ENCODE measurements at places on chromosomes 16 and 17. TPM values are rescaled to one million over a fixed set of nuclear protein-coding genes. Genes with fewer than 3 reads are reported as not detected.

NLK gene
- 12.3 TPM for total RNA-seq

DNA sequence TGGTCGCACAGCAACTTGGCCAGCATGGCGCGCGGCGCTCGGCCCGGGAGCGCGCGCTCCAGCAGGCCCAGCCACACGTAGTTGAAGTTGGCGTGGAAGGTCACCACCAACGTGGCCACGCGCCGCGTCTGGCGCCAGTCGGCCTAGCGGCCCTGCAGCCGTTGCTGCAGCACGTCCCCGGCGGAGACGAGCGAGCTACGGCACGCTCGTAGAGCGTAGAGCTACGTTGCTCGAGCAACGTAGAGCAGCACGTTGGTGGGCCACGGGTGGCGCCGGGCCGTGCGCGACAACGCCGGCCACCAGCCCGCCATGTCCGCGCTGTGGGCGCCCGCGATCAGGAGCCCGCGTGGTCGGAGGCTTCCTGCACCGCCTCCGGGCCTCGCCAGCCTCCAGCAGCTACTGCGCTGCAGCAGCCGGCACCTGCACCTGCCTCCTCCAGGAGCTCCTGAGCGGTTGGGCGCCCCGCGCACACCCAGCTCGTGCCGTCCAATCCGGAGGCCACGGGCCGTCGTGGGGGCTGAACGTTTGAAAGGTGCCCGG, 13.4 kb upstream of the SULT1A1 start:
- no peaks in the 10 kb centered on the region for H3K27me3 ChIP-seq
- H3K4me3 ChIP-seq: peak overlapping the region; percentile 38
- H3K4me1 ChIP-seq: peaks cover 2% of the 10 kb centered on the region
- H3K36me3 ChIP-seq: no peaks in the 10 kb centered on the region

DNA sequence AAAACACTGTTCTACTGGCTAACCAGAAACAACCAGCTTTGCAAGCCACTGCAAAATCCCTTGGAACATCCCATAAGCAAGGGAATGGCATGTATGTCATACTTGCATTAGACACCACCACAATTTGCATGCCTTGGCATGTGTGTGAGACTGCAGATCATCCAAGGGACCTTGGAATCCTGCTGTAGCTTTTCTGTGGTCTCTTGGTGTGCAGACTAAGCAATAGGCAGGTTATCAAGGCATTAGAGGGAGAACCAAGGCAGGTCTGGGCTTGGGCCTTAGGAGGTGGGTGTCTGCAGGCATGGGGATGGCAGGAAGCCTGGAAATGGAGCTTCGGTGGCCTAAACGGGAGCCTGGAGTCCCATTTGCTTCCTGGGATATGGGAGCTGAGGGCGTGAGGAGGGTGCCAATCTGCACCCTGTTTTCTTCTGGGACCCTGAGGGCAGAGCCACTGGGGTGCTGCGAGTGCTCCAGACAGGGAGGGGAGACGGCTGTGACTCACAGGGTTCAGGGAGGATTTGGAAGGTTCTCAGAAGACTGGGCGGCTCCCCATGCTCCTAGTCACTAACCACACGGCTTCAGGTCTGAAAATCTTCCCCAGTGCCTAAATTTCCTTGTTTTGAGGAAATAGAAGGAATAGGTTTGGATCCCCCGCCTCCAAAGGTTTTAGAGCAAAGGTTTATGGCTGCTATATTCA, 36.6 kb downstream of the FAM20A start:
- no peak overlapping the region for H3K27ac ChIP-seq
- no peak for DNase-seq
- H3K27me3 ChIP-seq: no peaks in the 10 kb centered on the region
- H3K36me3 ChIP-seq: no peaks in the 10 kb centered on the region
- H3K4me3 ChIP-seq: no peak overlapping the region

RAB37 gene
- 0.66 TPM for total RNA-seq

DNA sequence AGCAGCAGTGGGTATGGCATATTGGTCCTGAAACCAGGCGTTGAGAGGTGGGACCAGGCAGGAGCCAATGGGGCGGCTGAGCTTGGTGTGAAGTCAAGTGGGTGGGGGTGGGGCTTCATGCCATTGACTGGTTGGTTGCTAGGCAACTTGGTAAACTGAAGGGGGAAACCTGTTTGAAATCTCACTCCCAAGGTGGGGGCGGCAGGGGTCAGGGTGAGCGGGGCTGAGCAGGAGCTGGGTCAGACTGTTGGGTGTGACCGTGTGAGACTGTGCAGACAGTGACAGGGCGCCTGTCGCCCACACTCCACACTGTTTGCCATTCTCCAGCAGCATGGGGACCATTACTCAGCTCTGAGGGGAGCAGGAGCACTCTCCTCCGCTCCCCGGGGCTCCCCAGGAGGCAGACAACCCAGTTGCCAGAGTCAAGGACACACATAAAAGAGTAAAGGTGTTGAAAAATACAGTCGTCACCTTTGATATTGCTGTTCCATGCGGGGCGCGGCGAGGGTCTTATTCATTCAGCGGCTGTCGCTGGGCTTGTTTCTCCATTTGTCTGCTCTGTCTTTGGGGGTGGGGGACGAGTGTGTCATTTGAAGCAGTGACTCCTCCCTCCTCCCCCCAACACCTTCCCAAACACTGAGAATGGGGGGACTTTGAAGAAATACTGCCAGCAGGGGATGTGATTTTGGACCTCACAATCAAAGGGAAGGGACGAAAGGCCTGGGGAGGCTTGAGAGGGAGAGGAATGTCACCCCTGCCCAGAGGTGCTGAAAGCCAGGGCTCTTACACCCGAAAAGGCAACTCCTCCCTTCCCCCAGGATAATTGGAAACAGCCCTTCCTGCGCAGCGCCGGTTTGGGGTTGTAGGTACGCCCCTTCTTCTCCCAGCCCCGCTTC, 1.2 kb upstream of the EFNB3 start:
- no peaks in the 10 kb centered on the region for H3K27me3 ChIP-seq
- no peak overlapping the region for H3K4me3 ChIP-seq
- H3K36me3 ChIP-seq: no peaks in the 10 kb centered on the region
- DNase-seq: no peak
- H3K27ac ChIP-seq: no peak overlapping the region

GRCh38 chr16:47142821-47143676, 696 bp downstream of the NETO2 start:
- no peaks in the 10 kb centered on the region for H3K27me3 ChIP-seq
- DNase-seq: peak; percentile 15
- no peak overlapping the region for H3K27ac ChIP-seq
- no peaks in the 10 kb centered on the region for H3K36me3 ChIP-seq

DNA sequence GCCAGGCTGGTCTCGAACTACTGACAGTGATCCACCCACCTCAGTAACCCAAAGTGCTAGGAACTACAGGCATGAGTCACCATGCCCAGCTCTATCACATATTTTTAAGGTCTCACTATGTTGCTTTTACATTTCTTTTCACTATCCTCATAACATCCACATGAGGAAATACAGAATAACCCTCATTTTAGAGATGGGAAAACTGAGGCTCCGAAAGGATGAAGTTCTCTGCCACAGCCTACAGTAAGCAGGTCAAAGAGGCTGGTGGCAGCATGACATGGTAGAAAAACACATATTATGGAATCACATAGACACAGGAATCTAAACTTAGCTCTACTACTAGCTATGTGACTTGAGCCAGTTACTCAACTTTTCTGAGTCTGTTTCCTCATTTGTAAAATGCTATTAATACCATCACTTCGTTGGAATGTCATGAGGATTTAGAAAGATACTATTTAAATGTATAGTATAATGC, 32.2 kb downstream of the APPBP2 start:
- no peak for DNase-seq
- H3K4me1 ChIP-seq: peaks cover 1% of the 10 kb centered on the region
- H3K4me3 ChIP-seq: no peak overlapping the region
- no peak overlapping the region for H3K27ac ChIP-seq

GRCh38 chr16:11240636-11241473, 15.1 kb downstream of the SOCS1 start:
- H3K4me3 ChIP-seq: no peak overlapping the region
- no peaks in the 10 kb centered on the region for H3K36me3 ChIP-seq
- H3K27me3 ChIP-seq: no peaks in the 10 kb centered on the region
- no peak overlapping the region for H3K27ac ChIP-seq
- no peaks in the 10 kb centered on the region for H3K4me1 ChIP-seq

KIFC3 gene
- total RNA-seq: 23.8 TPM

DNA sequence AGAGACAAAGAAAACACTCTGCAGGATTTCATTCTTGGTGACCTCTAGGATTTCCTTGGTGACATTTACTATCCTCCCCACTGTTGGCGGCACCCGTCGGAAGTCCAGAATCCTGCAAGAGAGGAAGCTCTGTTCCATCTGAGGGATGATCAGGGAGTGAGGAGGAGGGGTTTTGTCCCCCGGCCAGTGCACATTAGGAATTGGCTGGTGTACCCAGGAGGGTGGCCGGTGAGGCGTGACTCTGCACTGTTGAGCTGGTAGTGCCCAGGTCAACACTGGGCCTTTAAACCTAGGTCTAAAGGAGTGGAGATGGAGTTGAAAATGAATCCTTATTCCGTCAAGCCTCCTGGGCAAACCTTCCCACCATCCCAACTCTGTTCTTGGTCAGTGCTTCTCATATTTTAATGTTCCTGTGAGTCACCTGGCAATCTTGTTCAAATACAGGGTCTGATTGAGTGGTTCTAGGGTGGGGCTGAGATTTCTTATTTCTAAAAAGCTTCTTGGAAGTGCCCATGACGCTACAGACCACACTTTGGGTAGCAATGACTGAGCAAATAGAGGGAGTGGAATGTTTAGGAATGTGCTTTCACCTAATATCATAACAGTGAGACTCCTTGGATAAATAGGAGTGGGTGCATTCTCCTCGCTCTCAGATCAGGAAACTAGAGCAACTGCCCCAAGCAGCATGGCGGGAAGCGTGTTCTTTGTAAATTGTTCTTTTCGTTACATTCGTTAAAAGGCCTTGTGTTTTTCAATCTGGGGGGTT, 30.7 kb downstream of the PRKAR1A start:
- H3K36me3 ChIP-seq: no peaks in the 10 kb centered on the region
- no peak overlapping the region for H3K27ac ChIP-seq
- DNase-seq: no peak

- DNase-seq: no peak
- no peaks in the 10 kb centered on the region for H3K36me3 ChIP-seq
- H3K4me1 ChIP-seq: no peaks in the 10 kb centered on the region
Measured at GRCh38 chr16:89890200-89890599, 16.8 kb downstream of the TCF25 start.

SLFN14 gene
- total RNA-seq: not detected

GRCh38 chr16:69471121-69471520, 46.7 kb downstream of the CYB5B start:
- no peaks in the 10 kb centered on the region for H3K4me1 ChIP-seq
- H3K27me3 ChIP-seq: no peaks in the 10 kb centered on the region
- H3K27ac ChIP-seq: no peak overlapping the region

PLD6 gene
- 12.8 TPM for total RNA-seq
